ENCODE measurements at places on chromosomes 11 and 22. TPM values are rescaled to one million over a fixed set of nuclear protein-coding genes. Genes with fewer than 3 reads are reported as not detected.
A peak's percentile ranks its signal among the peaks of the same experiment; 100 is the strongest.

GRCh38 chr11:68938816-68939582 lies 35.3 kb downstream of the IGHMBP2 start:
- no peaks in the 10 kb centered on the region for H3K4me1 ChIP-seq
- H3K27me3 ChIP-seq, result no peaks in the 10 kb centered on the region
- DNase-seq, result no peak
- no peak overlapping the region for H3K4me3 ChIP-seq
- no peak overlapping the region for H3K27ac ChIP-seq
- H3K36me3 ChIP-seq, result peaks cover 26% of the 10 kb centered on the region

The MS4A1 gene
- total RNA-seq, result not detected

- no peaks in the 10 kb centered on the region for H3K27me3 ChIP-seq
- no peaks in the 10 kb centered on the region for H3K36me3 ChIP-seq
- no peak overlapping the region for H3K27ac ChIP-seq
- no peaks in the 10 kb centered on the region for H3K4me1 ChIP-seq
- H3K4me3 ChIP-seq, result no peak overlapping the region
These were observed 21.2 kb downstream of the RSF1 start for GRCh38 chr11:77799338-77799737.

GRCh38 chr22:36331306-36331911 lies 56.4 kb downstream of the MYH9 start:
- peaks cover 75% of the 10 kb centered on the region for H3K4me1 ChIP-seq
- DNase-seq, result peak; percentile 93
- H3K36me3 ChIP-seq, result peaks cover 21% of the 10 kb centered on the region
- no peak overlapping the region for H3K4me3 ChIP-seq

Measured in cardiac muscle cell (in vitro differentiated cells and primary cell).